ENCODE measurements at places on chromosomes 16 and 17.

DNA sequence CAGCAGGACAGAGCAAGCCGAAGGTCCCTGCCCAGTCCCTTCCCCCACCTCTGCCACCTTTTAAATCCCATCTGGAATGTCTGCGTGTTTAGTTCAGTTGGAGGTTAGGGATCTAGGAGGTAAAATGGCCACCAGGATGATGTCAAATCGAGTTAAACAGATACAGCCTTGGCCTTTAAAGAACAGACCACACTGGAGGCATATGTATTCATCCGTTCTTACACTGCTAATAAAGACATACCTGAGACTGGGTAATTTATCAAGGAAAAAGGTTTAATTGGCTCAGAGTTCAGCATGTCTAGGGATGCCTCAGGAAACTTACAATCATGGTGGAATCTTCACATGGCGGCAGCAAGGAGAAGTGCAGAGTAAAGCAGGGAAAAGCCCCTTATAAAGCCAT is 167.8 kb upstream of the CACNG5 start:
- no peak for DNase-seq

- peak; percentile 6 for DNase-seq
These were observed 14.7 kb downstream of the RARA start for GRCh38 chr17:40323391-40324381.

GRCh38 chr17:77963441-77963840 is 4.9 kb downstream of the TNRC6C start:
- no peak for DNase-seq

GRCh38 chr16:72910381-72910780 is 137.5 kb downstream of the ZFHX3 start:
- DNase-seq = no peak

- no peak for DNase-seq
These were observed 89.6 kb downstream of the BMERB1 start for GRCh38 chr16:15523939-15524338.

DNA sequence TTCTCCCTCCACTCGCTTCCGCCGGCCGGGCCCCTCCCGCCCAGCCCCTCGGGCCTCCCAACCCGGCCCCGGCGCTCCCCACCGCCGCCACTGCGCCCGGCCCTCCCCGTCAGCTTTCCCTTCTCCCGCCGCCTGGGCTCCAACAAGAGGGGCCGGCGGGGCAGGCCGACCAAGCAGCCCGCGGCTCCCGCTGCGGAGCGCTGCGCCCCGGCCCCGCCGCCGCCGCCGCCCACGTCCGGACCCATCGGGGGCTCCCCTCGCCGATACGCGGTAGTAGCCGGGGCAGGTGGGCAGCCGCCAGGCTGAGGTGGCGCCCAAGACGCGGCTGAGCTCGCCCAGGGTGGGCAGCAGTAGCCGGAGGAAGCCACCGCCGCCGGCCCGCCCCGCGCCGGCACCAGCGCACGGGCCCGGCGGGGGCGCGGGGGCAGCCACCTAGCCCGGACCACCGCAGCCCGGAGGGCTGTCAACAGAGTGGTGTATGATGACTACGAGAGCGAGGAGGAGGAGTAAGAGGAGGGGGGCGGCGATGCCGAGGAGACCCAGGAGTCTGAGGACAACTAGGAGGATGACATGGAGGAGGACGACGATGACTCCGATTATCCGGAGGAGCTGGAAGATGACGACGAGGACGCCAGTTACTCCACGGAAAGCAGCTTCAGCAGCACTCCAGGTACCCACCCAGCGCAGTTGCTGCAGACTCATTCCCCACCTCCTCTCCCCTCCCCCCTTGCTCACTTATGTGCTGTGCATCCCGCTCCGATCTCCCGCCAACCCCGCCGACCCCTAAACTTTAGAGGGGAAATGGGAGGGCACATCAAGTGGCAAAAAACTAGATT is 498 bp downstream of the LRRC37B start:
- peak; percentile 78 for DNase-seq

DNA sequence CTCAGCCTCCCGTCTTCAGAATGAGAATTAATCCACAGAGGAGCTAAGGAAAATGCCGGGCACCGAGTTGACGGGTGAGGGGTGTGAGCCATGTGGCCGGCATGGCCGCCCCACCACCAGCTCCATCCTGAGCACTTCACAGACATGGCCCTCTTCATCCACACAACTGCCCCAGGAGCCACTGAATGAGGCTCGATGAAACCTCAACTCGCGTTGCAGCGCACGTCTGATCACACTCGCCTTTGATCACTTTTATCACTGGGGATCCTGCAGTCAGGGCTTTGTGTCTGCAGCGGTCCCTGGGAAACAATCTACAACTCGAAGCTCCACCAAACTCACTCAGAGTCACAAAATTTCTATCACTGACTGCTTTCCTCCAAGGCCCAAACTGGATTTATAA is 46.7 kb upstream of the CDR2 start:
- no peak for DNase-seq

- DNase-seq = no peak
These were observed 222.0 kb downstream of the SLC39A11 start for GRCh38 chr17:72870367-72870985.

- no peak for DNase-seq
These were observed 322.0 kb downstream of the MAF start for GRCh38 chr16:79278506-79278905.

- no peak for DNase-seq
These were observed 3.2 kb downstream of the NDE1 start for GRCh38 chr16:15653227-15653626.

GRCh38 chr16:20285993-20286499 is 41.3 kb downstream of the GP2 start:
- DNase-seq = no peak

- DNase-seq = no peak
These were observed 201.1 kb upstream of the CDH13 start for GRCh38 chr16:82425661-82426060.

- peak; percentile 78 for DNase-seq
These were observed 424 bp downstream of the HOXB2 start for GRCh38 chr17:48544349-48545021.

DNA sequence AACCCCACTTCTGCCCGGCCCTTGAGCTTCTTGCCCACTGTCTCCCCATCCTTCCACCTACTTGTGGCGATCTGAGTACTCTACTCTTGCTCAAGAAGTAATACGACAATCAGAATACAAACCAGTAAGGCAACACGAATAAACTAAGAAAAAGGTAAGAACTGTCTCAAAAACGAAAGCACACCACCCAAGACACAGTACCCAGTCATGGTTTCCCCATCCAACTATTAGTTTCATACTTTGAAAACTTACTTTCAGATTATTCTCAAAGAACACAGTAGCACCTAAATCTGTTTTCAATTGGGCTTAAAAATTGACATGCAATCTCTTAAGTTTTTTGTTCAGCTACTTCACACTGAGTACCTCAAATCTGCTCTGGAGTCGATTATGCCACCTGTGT is 13.9 kb downstream of the GINS2 start:
- DNase-seq = no peak

- DNase-seq = no peak
These were observed 26.3 kb downstream of the CUEDC1 start for GRCh38 chr17:57928928-57929327.

- peak; percentile 5 for DNase-seq
These were observed 1.4 kb downstream of the CENPN start for GRCh38 chr16:81008505-81008789.

Data from right kidney (tissue), 9 donors.